Brain pericyte (primary cell): ENCODE measurements at places on chromosomes 5 and 9.
A peak's percentile ranks its signal among the peaks of the same experiment; 100 is the strongest.

DNA sequence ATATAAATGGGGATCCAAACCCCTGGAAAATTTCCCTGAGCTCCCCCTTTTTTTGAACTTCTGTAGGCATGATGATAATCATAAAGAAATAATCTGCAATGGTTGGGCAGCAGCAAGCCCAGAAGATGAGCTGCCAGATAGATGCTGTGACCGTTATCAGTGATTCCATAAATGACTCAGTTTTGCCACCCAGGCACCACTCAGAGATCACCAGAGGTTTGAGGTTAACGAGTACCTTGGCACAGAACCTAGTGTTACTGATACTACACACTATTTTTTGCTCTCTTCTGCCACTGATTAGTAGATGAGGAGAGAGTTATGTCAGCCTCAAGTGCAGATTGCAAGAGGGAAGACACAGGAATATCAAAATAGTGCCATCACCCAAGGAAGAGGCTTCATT lies 199.3 kb upstream of the PTGER4 start:
- DNase-seq, result no peak

GRCh38 chr5:23825196-23825595 lies 317.8 kb downstream of the PRDM9 start:
- no peak for DNase-seq

GRCh38 chr9:69250681-69251080 lies 74.3 kb upstream of the ENTREP1 start:
- DNase-seq, result no peak

DNA sequence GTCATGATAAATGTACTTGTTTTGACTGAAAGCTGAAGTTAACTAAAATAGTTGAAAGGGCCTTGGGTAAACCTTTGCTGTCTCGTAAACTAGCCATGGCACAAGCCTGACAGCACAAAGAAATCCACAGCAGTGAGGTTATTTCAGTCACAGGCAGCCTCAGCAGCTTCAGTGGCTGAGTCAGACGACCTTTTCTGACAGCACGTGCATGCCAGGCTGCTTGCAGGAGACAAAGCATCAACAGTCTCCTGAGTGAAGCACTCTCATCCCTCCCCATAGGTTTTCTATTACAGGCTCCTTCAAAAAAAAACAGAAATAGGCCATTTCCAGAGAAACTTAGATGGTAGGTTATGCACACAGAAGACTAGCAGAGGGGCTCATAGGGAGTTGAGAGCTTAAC lies 34.6 kb downstream of the OXCT1 start:
- DNase-seq, result peak; percentile 78

- peak; percentile 83 for DNase-seq
These were observed 92.2 kb upstream of the CKMT2 start for GRCh38 chr5:81140943-81141342.

GRCh38 chr9:126783949-126784348 lies 20.9 kb upstream of the ZBTB43 start:
- no peak for DNase-seq

DNA sequence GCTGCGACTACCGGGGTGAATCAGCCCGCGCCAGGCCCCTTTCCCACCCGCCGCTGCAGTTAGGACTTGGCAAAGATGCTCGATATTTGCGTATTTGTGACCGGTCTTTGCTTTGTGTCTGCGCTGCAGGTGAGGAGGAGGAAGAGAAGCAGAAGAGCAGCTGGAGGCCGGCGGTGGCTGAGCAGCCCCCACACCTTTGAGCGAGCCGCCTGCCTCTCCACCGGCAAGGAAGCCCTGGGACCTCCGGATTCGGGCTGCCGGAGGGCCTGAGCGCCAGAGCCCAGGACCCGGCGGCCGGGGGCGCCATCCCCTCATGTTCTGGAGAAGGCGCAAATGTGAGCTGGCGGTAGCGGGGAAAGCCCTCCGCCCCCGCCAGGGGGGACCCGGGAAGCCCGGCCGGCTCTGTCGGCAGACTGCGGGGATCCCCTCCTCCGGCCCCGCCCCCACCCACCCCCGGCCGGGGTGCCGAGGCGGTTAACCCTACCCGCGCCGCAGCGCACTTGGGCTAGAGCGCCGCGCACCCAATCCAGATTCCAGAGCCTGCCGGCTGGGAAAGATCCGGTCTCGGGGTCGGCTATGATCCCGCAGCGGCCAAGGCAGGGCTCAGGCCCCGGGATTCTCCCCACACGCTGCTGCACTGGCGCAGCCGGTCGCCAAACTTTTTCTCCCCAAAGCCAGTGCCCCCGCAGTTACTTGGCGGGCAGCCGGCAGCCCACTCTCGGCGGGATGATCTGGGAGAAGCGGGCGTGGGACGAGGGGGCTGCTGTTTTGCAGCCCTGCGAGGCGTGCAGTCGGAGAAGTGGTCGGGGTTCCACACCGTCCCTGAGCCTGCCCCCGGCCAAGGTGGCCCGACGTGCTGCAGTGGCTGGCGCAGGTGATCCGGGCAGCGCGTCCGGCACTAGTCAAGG lies 800 bp upstream of the KCNN2 start:
- DNase-seq, result no peak

DNA sequence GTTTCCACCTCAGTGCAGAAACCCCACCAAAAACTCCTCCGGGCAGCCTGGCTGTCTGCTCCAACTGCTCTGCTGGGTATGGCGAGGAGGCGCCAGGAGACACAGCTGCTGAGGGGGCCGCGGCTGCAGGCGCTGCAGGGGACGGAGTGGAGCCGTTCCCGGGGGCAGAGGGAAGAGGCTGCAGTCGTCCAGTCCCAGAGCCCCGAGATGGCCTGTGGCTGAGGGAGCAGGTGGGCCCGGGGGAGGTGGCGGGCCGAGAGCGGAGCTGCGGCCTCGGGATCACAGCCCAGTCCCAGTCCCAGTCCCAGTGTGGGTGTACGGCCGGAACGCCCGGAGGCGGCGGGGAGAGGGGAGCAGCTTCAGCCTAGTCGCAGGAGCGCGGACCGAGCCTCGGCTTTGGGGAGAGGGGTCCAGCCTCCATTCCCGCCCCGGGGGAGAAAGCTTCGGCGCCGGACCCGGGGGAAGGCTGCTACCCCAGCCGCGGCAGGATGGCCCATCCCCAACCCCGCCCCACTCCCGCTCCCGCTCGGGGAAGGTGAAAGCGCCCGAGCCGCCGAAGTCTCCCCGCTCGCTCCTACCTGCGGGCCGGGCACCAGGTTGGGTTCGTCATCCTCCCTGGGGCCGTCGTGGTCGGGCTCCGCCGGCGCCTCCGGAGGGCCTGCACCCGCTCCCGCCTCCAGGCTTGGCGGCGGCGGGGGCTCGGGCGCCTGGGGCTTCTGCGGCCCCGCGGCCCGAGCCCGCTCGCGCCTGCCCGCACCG lies 513 bp downstream of the FAM193B start:
- no peak for DNase-seq
